ENCODE measurements at places on chromosomes 2 and 18.
A peak's percentile ranks its signal among the peaks of the same experiment; 100 is the strongest.

DNA sequence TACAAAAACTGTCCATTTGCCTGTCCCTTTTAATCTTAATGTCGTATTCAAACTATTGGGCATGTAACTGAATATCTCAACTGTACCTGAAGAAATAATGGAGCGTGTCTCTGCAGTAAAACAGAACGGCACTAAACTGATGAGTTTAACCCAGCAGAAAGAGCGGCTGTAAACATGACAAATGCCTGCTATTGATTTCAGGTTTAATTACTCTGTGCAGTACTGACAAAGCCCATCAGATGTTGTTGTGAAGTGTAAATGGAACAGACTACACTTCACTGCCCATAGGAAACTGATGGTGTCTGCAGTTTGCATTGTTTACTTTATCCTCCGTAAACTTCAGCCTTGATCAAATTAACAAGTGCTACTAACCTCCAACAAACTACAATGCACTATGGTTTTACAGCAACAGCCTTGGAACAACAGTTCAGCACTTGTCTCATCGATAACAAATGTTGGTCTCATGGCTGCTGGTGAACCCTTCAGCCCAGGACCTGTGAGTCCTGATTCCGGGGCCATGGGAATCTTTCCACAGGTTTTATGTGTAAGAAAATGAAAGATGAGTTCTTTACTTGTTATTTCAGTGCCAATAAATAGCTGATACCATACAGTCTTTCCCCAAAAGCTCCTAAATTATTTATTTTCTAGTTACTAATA, 316.5 kb downstream of the CCDC178 start:
- no peak for DNase-seq

DNA sequence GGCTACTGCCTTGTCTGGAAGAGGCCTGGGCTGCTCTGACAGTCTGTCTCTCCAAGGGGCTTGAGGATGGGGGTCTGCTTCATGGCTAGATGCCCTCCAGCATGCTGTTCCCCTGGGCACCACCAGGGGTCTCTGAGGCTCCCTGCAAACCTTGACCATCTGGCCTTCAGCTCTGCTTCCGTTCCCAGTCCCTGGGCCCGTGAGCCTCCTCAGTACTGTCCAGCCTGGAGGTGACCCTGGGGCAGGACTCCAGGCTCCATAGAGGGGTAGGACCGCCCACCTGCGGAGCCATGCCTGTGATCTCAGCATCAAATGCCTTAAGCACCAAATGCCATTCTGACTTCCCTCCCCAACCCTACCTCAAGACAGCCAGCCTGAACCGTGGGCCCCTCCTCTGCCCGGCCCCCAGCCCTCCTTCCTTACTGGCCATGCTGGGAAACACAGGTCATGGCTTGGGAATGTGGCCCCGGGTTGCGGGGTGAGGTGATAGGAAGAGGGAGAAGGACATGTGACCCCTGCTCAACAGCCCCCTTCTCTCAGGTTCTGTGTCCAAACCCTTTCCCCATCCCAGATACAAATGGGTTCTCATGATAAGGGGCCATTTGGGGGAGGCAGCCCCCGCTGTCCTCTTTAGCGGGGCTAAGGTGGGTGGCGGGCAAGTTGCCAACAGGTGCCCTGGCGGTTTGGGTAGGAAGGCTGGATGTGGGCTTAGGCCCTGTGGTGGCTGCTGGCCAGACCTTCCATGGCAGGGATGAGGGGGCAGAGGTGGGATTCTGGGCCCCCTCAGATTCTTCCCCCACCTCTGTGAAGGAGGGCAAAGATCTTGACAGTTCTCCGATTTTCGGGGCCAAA, 25.0 kb downstream of the SPEG start:
- DNase-seq: peak; percentile 29

DNA sequence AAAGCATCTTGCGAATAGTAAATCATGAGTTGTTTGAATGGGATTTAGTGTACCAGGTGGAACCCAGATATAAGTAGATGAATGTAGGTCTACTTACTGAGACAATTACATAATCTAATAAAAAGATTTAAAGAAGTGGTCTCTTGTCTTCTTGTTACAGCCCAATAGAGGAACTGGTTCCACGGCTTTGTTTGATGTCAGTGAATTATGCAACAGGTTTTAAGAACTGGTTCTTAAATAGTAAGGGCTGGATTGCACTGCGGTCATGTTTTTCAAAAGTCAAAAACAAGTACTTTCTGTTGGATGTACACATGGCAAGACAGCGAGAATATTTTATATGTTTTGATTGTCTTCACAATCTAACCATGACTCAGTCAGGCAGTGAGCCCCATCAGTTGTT, 15.4 kb upstream of the SLC9A2 start:
- no peak for DNase-seq

DNA sequence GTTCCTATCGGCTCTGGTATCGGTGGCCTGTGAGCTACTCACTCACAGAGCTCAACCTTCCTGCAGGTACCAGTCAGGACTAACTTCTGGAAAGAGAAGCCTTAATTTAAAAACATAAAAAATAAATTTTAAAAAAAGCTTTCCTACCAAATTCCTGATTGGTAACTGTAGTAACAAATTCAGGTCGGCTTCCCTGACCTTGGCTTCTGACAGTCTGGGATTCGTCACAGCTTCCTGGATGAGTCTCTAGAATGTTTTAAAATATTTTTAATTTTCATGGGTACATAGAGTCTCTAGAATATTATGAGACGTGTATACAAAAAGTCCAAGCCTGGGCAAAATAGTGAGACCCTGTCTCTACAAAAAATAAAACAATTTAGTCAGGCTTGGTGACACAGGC, 45.0 kb upstream of the MTCL1 start:
- DNase-seq: no peak

- no peak for DNase-seq
Observed at GRCh38 chr2:88090446-88091283, 23.0 kb downstream of the SMYD1 start.

DNA sequence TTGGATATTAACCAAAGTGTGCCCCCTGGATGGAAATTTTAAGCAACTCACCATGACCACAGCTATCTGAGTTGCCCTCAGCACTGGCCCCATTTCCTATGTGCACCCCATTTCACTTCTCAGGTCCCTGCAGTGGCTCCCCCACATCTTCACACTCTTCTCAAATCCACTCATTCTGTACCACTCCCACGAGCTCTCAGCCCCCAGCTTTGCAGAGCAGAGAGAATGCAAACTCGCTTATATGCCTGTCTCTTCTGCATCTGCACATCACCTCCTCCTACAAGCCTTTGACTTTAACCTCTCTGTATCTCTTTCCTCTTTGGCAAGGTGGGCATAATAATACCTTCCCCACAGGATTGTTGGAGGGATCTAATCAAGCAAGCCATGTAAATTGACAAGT, 46.2 kb downstream of the DPYSL5 start:
- DNase-seq: no peak

- no peak for DNase-seq
Observed at GRCh38 chr18:45166341-45166835, 448.9 kb upstream of the SLC14A2 start.

DNA sequence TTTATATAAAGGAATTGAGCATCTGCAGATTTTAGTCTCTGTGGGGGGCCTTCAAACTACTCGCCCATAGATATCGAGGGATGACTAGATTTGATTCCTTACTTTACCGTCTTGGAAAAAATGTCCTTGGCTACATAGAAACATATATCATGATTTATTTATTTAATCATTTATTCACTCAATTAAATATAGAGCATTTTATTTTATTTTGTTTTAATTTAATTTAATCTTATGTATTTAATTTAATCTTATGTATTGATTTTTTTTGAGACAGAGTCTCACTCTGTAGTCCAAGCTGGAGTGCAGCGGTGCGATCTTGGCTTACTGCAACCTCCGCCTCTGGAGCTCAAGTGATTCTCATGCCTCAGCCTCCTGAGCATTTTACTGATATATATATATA, 105.4 kb downstream of the SCN9A start:
- DNase-seq: no peak

DNA sequence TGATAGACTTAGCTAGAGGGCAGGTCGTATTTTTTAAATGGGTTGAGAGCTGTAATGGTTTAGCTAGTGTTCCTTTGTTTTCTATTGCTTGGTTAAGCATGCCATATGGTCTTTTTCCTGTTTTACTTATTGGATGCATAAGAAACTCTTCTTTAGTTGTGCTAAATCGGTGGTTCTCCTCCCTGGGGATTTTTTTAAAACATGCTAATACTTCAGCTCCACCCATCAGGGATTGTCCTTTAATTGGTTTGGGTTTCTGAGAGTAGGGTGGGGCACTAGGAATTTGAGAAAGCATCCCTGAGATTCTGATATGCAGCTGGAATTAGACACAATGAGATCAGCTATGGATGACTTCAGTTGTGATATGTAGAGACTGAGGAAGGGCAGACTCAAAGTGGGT, 497.2 kb downstream of the THSD7B start:
- no peak for DNase-seq

DNA sequence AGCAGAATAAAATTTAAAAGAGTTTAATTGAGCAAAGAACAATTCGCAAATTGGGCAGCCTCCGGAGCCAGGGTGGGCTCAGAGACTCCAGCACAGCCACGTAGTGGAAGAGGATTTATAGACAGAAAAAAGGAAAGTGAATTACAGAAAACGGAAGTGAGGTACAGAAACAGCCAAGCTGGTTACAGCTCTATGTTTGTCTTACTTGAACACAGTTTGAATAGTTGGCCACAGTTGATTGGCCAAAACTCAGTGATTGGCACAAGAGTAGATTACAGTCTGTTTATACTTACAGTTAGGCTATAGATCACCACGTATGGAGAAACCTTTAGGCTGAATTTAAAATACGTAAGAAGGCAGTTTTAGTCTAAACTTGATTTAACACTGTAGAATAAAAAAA, 78.8 kb upstream of the NEDD4L start:
- DNase-seq: no peak

GRCh38 chr2:7497178-7497577, 580.0 kb downstream of the RNF144A start:
- DNase-seq: no peak

- no peak for DNase-seq
Observed at GRCh38 chr2:128736046-128736688, 417.5 kb upstream of the HS6ST1 start.

DNA sequence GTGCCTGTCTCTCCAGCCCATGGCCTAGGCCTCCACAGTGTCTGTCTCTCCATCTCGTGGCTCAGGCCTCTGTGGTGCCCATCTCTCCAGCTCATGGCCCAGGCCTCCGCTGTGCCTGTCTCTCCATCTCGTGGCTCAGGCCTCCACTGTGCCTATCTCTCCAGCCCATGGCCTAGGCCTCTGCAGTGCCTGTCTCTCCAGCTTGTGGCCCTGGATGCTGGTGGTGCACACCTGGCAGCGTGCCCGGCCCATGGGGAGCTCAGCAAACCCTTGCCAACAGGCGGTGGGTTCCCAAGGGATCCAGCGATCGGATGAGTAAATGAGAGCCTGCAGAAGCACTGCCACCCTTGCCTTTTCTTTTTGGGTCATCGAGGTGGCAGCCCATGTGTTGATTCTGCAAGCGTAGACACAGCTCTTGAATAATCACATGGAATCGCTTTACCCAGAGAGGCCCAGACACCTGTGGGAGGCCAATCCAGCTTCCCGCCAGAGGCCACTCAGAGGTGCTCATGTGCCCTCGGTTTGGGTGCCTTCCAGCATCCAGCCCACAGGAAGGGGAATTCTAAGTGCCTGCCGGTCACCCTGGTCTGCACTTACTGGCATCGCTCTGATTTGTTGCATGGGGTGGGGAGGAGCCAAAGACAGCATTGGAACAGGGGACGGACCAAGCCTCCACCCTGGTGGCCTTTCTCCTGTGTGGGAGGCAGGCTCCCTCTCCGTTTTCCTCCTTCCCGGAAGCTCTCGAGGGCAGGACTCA, 101.8 kb upstream of the HDAC4 start:
- no peak for DNase-seq

DNA sequence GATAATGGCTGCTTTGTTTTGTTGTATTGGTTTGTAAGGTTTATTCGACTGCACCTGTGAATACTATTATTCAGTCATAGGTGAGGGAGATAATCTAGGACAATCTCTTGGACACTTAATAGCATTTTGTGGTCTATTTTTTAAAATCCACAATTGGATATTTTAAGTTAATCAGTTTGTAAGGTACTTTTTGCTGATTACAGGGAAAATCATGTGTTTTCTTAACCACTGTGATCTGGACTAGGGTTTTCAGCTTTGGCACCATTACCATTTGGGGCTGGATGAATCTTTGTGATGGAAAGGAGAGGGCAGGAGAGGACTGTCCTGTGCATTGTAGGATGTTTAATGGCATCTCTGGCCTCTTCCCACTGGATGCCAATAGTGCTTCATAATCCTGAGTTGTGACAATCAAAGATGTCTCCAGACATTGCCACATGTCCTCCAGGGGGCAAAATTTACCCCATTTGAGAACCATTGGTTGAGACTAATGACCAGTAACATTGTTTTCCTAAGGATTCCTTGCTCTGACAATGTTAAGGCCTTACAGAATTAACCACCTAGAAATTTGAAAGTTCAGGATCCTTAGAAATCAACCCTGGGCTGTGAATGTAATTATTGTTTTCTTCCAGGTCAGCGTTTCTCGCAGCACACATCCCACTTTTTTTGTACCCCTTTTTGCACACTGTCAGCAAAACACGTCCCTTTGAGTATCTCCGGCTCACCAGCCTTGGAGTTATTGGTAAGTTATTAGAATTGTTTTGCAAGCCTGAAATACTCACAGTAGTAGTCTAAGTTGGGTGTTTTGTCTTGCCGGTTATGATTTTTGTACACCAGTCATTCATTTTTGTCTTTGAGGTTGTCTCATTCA, 15.6 kb downstream of the CNOT9 start:
- DNase-seq: no peak

DNA sequence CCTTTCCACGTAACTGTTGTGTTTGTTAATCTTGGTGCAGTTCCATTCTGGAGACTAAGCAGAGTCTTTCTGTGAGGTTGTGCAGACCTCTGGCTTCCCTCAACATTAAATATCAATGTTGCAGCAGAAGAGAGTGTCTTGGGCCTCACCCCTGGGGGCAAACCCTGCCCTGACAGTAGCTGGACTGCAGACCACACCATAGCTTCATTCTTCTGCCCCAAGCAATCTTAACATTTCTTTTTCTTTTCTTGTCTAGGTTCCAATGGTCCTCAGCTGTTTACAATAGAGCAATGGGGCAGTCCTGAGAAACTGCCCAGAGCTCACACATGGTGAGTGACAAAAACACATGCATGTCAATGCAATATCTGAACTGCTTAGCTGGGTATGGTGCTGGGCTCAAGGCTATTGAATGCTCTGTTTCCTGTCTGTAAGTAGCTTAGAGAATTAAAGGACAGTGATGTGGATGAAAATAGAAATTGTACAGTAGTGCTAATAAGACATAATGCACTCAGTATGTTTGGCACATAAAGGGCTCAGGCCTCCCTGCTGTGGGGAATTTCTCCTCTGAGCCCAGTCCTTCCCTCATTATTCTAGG, 237.6 kb downstream of the ALPK2 start:
- DNase-seq: no peak

GRCh38 chr2:234845602-234846590, 105.9 kb upstream of the SH3BP4 start:
- no peak for DNase-seq

DNA sequence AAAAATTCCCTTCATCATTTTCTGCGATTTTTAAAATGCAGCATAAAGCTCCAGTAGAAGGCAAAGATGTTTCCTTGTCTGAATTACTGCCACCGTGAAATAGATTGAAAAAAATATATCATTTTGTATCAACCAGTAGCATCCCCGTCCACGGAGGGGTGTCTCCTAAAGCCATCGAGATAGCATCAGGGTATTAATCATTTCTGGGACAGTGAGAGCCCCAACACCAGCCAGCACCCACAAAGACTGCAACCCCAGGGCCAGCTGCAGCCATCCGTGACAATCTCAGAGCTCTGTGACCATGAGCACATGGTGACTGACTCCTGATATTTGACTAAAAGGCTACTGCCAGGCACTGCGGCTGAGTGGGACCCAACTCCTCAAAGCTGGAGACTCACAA, 64.1 kb upstream of the SIX3 start:
- DNase-seq: no peak

- no peak for DNase-seq
Observed at GRCh38 chr18:54192900-54193299, 31.6 kb downstream of the MBD2 start.

Data from CD4-positive, alpha-beta T cell treated with Interleukin-1 beta for 1 hour (primary cell).